CD4-positive, alpha-beta T cell (primary cell): ENCODE measurements at places on chromosomes 6 and 20. TPM values are rescaled to one million over a fixed set of nuclear protein-coding genes. Genes with fewer than 3 reads are reported as not detected.

The COL12A1 gene
- not detected for total RNA-seq

- DNase-seq: peak; percentile 21
- no peak overlapping the region for H3K27ac ChIP-seq
- H3K4me3 ChIP-seq: no peak overlapping the region
- H3K27me3 ChIP-seq: no peaks in the 10 kb centered on the region
Measured at GRCh38 chr6:80214436-80215022, 108.1 kb downstream of the BCKDHB start.

GRCh38 chr20:56779452-56780143 is 150.5 kb downstream of the TFAP2C start:
- H3K4me3 ChIP-seq: no peak overlapping the region
- DNase-seq: no peak
- no peak overlapping the region for H3K27ac ChIP-seq
- H3K36me3 ChIP-seq: no peaks in the 10 kb centered on the region
- no peaks in the 10 kb centered on the region for H3K27me3 ChIP-seq

GRCh38 chr20:51586005-51586440 is 43.5 kb upstream of the NFATC2 start:
- no peak overlapping the region for H3K4me3 ChIP-seq
- DNase-seq: no peak
- no peaks in the 10 kb centered on the region for H3K36me3 ChIP-seq
- peaks cover 5% of the 10 kb centered on the region for H3K4me1 ChIP-seq

GRCh38 chr6:34231566-34232336 is 4.9 kb upstream of the HMGA1 start:
- no peak overlapping the region for H3K27ac ChIP-seq
- no peak for DNase-seq
- H3K36me3 ChIP-seq: no peaks in the 10 kb centered on the region
- peaks cover 15% of the 10 kb centered on the region for H3K4me1 ChIP-seq

GRCh38 chr20:16364320-16364687 is 208.9 kb downstream of the KIF16B start:
- no peaks in the 10 kb centered on the region for H3K4me1 ChIP-seq
- DNase-seq: no peak
- peaks cover 6% of the 10 kb centered on the region for H3K36me3 ChIP-seq
- H3K27ac ChIP-seq: no peak overlapping the region

DNA sequence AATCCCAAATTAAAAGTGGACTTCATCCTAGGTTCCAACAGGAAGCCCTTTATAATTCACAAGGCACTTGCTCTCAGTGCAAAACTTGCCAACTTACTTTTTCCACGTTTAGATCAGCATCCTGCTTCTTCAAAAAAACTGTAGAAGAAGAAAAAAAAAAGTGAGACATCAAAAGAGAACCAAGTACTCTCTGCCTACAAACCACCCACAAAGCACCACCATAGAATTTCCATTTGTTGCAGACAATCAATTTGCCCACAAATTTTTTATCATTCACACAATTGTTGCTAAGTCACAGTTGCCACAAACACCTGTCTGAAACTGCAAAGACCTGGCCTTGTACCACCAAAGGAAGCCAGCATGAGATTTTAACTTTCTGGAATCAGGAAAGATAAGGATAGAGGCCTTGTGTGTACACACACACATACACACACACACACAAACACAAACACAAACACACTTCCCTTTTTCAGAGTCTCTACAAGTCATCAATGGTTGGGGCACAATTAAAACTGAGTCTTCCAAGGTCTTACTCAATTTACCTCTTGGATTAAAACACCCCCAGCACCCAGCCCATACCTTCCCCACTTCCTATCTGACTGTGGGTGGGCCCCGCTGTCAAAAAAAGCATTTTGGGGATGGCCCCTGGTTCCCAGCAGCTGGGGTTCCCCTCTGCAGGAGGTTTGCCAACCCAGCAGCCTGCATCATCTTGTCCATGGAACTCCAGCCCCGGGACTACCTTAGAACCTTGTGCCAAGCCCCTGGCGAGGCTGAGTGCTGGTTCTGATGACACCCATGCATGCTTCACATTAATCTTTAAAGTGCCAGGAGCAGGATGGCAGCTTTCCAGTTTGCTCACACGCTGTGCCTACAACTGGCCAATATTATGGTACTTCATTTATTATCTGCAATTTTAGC is 26.5 kb downstream of the FYN start:
- DNase-seq: no peak
- H3K27ac ChIP-seq: peak overlapping the region; percentile 54
- no peak overlapping the region for H3K4me3 ChIP-seq
- H3K36me3 ChIP-seq: peaks cover 18% of the 10 kb centered on the region
- no peaks in the 10 kb centered on the region for H3K27me3 ChIP-seq
- H3K4me1 ChIP-seq: peaks cover 85% of the 10 kb centered on the region

DNA sequence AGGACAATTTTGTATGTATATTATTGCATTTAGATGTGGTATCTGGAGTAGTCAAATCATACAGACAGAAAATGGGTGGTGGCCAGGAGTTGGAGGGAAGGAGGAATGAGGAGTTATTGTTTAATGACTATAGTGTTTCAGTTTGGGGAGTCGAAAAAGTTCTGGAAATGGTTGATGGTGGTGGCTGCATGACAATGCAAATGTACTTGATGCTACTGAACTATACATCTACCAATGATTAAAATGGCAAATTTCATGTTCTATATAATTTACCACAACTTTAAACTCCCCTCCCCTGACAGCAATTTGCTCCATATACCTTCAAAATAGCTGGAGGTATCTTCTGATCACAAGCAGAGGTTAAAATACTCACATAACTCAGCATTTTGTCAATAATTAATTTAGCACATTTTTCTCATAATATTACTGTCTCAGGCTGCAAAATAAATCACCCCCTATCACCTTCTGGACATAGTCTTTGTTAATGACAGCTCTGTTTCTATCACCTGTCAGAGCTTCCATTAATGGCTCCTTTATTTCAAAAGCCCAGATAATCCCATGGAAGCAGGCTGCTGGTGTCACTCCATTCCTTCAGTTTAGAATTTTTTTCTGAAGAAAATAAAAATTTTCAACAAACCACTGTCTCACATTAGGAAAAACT is 25.7 kb upstream of the RHAG start:
- no peak for DNase-seq
- H3K27me3 ChIP-seq: no peaks in the 10 kb centered on the region

DNA sequence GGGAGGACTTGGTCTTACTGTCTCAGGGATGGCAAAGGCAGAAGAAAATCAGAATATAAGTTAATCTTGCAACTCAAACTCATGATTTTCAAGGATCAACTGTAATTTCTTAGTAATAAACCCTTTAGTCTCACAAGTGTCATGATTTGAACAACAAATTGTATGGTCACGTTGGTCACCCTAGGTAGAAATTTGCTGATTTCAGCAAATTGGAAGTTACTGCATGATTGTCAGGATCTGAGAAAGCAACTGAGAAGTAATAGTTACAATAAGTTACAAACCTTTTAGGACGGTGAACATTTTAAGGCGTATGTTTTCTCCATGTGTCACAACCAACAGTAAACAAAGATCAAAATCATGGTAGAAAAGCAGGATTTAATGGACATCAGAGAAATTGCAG is 375.2 kb downstream of the PLCB1 start:
- H3K27ac ChIP-seq: no peak overlapping the region
- no peaks in the 10 kb centered on the region for H3K27me3 ChIP-seq
- no peaks in the 10 kb centered on the region for H3K4me1 ChIP-seq
- DNase-seq: no peak

DNA sequence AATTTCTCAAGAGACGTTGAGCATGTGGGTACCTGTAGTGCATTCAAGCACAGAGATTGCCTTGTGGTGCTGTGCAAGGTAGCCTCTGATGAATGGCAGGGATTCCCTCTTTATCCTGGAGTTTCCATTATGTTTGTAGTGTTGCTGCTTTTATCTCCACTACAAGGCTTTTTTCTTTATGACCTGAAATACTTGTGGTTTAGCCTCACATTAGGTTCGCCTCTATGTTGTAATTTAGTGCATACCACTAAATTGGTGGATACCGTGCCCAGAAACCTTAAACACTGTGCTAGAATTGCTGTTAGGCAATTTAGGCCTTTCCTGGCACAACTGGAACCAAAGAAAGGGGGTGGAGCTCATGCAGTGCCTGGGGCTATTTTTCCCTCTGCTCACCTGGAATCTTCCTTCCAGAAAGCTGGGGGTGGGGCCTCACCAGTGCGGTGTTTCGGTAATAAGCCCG is 76.8 kb downstream of the NCOA7 start:
- no peak overlapping the region for H3K4me3 ChIP-seq
- peaks cover 12% of the 10 kb centered on the region for H3K36me3 ChIP-seq
- no peak overlapping the region for H3K27ac ChIP-seq
